ENCODE measurements at places on chromosomes 1 and 21. TPM values are rescaled to one million over a fixed set of nuclear protein-coding genes. Genes with fewer than 3 reads are reported as not detected.
A peak's percentile ranks its signal among the peaks of the same experiment; 100 is the strongest.

GRCh38 chr1:182139496-182139895 is 78.0 kb upstream of the ZNF648 start:
- no peak for DNase-seq

DNA sequence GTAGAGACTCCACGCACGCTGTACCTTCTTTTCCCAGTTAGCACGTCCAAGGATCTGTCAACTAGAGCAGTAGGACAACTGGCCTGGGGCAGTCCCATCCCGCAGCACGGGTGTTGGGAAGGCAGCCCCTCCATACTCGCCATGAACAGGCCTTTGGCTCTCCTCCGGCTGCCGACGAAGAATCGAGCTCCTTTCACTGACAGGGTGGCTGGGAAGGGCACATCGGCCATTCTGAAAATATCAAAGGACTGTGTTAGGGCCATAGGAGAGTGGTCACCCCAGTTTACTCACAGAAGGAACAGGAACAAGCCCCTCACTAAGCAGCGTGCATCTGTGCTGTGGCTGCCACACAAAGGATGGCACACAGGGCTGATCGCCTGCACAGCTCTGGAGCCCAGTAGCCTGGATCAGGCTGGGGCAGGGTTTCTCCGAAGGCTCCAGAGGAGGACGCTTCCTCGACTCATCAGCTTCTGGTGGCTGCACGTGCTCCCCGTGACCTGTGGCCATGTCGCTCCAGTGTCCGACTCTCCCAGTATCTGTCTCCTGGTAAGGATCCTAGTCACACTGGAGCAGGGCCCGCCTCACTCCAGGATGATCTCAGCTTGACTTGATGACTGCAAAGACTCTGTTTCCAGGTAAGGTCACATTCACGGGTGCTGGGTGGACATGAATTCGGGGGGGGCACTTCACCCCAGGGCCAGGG is 8.9 kb downstream of the KRTAP10-1 start:
- DNase-seq, result no peak

GRCh38 chr1:226562989-226563388 is 14.4 kb downstream of the STUM start:
- no peak for DNase-seq

DNA sequence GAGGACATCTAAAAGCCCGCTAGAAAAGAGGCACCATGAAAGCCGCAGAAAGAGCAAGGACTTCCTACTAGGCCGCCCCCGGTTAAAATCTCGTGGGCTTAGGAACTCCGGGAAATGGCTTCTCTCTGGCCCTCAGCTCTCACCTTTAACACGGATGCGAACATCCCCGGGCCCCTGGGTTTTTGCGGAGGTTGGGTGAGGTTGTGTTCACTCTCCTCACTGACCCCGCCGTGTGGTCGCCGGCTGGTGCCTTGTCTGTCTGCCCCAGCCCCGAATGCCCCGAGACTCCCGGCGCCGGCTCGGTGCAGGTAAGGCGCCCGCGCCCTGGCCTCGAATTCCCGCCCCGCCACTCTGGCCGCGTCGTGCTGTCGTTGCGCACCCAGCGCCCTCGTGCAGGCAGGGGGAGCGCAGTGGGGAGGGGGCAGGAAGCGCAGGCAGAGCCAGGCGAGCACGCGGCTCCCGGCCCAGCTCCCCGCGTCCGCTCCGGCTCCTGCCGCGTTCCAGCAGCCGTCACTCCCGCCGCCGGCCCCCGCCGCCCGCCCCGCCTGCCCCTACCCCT is at the start of gene SHISAL2A:
Gene SHISAL2A, plus strand, starts transcription at position 437 of the 559 bp plus-strand sequence. CDS start 326 bp downstream, outside the sequence.
- DNase-seq, result no peak

GRCh38 chr1:171213559-171214454 is 28.7 kb downstream of the FMO2 start:
- no peak for DNase-seq

DNA sequence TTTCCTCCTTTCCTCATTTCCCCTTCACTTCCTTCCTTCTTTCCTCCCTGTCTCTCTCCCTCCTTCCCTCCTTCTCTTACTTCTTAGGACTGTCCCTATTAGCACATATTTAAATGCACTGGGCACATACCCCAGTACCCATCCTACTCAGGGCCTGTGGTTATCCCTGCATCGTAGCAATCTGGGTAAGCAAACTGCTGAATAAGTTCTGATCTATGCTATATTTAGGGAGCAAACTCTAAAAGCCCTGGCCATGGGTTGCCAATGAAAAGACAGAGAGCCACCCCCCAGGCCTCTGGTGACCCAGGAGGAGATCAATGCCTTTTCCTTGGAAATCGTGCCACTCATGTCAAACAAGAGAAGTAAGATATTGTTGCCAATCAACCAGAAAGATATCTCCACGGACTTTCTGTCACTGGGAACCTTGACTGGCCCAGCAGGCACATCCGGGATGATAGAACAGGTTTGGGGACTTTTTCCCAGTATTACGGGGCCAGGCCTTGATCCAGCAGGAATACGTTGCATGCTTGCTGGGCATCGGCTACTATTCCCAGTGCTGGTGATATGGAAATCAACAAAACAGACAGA is 5.4 kb downstream of the FAM3B start:
- no peak for DNase-seq

GRCh38 chr1:234963180-234963903 is 165.3 kb downstream of the TOMM20 start:
- DNase-seq, result peak; percentile 34

DNA sequence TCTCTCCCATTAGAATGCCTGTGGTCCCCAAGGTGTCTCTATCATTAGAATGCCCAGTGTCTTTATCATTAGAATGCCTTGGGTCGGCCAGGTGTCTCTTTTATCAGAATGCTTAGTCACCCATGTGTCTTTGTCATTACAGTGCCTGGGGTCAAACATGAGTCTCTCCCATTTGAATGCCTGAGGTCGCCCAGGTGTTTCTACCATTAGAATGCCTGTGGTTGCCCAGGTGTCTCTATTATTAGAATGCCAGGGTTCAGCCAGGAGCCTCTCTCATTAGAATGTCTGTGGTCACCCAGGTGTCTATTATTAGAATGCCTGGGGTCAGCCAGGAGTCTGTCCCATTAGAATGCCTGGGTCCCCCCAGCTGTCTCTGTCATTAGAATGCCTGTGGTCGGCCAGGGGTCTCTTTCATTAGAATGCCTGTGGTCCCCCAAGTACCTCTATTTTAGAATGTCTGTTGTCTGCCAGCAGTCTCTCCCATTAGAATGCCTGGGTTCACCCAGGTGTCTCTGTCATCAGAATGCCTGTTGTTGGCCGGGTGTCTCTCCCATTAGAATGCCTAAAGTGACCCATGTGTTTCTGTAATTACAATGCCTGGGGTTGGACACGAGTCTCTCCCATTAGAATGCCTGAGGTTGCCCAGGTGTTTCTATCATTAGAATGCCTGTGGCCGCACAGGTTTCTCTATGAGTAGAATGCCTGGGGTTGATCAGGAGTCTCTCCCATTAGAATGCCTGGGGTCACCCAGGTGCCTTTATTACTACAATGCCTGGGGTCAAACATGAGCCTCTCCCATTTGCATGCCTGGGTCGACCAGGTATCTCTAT is 57.1 kb downstream of the RNF187 start:
- no peak for DNase-seq

The RAB7B gene
- not detected for total RNA-seq

DNA sequence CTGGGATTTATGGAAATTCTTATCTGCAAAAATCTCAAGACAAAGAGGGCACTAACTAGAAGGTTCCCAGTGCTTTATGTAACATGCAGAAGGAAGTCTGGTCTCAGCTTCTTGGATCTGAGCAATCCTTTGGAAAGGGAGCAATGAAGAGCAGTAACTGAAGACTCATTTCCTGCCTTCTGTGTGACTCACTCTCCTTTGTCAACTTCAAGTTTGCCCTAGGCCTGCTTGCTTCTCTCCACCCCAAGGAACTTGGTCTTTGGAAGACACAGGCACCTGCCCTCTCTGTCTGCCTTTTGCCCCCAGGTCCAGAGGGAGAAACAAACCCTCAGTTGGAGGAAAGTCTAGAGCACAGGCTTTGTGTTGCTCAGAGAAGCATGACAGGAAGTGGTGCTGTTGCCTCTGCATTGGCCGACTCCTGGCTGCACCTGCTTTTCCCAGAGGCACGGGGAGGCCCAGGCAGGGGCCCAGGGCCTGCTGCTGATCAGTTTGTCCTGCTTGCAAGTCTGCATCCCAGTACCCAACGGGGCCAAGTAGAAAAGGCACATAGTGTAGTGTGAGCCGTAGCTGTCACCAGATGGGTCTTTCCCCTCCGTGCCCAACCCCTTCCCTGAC is 137.2 kb downstream of the DHRS3 start:
- DNase-seq, result peak; percentile 94

DNA sequence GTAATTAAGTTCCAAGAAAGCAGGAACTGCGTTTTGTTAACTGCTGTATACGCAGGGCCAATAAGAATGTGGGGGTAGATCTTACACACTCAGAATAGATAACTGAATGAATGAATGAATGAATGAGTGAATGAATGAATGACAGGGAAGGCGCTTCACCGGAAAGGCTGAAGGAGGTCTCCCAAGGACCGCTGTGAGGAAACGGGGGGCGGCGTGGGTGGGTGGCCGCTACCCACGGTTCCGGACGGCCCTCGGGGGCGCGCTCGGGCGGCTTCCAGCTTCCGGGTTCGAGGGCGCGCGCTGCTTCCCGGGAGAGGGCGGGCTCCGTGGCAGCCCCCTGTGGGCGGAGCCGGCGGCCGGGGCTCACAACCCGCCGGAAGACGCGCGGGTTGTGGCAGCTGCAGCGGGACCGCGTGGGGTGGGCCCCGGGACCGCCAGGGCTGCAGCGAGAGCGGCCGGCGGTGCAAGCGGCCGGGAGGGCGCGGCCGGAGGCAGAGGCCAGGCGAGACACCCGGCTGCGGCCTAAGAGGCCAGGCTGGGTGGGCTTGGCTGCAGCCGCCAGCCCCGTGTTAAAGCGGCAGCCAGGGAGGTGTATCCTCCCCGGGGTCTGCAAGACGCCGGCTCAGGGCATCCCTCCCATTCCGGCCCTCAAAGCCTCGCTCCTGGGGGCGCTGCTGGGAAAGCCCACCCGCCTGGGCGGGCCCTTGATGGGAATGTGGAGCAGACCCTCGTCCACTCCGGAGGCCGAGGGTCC is at the start of gene ZFP69:
Gene ZFP69, plus strand, starts transcription at position 367 of the 754 bp plus-strand sequence. CDS start 2,072 bp downstream, outside the sequence.
- DNase-seq, result peak; percentile 52

DNA sequence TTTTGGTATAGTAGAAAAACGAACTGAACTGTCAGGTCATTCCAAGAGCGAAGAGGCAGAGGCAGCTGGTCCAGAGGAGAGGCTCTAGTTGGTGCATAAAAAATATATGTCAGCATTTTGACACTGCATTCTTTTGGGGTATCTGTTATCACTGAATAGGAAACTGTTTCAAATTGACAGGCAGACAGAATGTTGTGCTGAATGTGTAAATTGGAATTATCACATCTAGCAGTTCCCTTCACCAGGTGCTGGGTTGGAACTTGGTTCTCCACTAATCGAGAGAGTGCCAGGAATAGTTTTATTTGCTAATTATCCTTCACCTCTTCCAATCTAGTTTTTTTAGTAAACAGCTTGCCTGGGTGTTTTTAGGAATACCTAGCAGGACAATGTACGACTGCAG is 52.2 kb downstream of the ADGRL2 start:
- DNase-seq, result no peak

The BMP8B gene
- not detected for total RNA-seq

GRCh38 chr21:36718951-36719501 is 20.1 kb downstream of the SIM2 start:
- DNase-seq, result no peak

DNA sequence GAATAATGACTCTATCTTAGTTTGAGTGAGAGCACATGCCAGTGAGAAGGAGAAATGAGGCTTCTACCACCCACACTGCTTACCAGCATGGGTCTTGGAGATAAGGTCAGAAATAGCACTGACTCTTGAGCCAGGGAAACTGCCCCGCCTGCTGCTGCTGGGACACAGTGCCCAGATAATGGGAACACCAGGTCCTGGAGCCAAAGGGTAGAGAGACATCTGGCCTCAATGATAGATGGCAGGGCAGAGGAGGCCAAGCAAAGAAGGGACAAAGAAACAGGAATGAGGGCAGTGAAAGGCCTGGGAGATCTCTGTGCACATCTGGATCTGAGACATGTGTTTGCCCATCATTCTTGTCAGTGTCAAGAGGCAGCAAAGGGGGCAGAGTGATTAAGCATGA is 97.4 kb downstream of the MIS18A start:
- DNase-seq, result no peak

GRCh38 chr1:159937054-159937750 is 8.2 kb downstream of the IGSF9 start:
- no peak for DNase-seq

The OLIG2 gene
- not detected for total RNA-seq

GRCh38 chr1:78743626-78744025 is 94.0 kb downstream of the IFI44 start:
- no peak for DNase-seq
